Stomach (tissue), 19 donors: ENCODE measurements at places on chromosomes 4 and X. TPM values are rescaled to one million over a fixed set of nuclear protein-coding genes. Genes with fewer than 3 reads are reported as not detected.

The UBE2K gene
- 23.8 TPM for polyA plus RNA-seq

The TNIP2 gene
- polyA plus RNA-seq, result 36.1 TPM

The ZDHHC9 gene
- polyA plus RNA-seq, result 8.7 TPM

DNA sequence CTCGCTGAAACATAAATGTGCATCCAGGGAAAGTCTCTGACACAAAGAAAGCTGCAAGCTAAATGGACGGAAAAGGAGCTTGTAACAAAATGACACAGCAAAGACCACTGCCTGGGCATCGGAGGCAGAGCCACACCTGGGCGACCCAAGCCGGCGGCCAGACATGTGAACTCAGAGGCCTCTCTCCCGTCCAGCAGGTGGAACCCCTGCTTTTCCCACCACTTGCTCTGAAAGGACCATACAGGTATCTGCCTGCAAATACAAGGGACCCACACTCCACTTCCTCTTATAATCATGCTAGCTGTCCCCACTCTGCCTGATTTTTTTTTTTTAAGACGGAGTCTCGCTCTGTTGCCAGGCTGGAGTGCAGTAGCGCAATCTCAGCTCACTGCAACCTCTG is 12.0 kb downstream of the CPLX1 start:
- H3K4me1 ChIP-seq, result no peaks in the 10 kb centered on the region
- H3K27ac ChIP-seq, result no peak overlapping the region
- H3K36me3 ChIP-seq, result no peaks in the 10 kb centered on the region
- H3K4me3 ChIP-seq, result no peak overlapping the region

GRCh38 chr4:10832806-10833628 is 148.4 kb upstream of the CLNK start:
- no peaks in the 10 kb centered on the region for H3K27me3 ChIP-seq
- H3K4me1 ChIP-seq, result no peaks in the 10 kb centered on the region
- DNase-seq, result no peak
- no peak overlapping the region for H3K4me3 ChIP-seq

DNA sequence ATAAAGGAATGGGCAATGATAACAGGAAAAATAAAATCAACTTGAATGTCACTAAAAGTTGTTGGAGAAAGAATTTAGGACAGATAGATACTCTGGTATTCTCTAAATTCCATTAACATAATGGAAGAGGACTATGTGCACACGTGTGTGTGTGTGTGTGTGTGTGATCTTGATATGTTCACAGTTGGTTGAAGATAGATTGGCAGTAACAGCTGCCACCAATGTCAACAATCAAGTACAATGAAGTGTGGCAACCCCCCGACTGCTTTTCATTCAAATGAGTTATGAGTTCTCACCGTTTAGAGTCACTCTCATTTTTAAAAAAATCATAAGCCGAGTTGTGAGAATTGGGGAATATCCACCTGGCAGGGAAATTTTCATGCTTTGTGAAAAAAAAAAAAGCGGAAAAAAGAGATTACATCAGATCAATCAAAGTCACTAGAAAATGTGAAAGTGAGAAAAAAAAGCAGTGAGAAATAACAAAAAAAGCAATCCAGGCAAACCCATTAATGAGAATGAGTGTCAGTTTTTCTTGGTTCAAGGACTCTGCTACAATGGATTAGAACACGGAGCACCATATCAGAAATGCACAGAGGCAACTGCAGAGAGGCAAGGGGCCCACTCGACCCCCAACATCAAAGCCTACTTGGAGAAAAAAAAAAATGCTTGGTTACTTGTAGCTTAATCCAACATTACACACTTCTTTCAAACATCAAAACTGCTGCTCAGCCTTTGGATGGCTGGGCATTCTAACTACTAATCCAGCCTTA is 414.9 kb upstream of the PITX2 start:
- H3K27ac ChIP-seq, result no peak overlapping the region
- DNase-seq, result no peak
- H3K4me1 ChIP-seq, result no peaks in the 10 kb centered on the region
- H3K4me3 ChIP-seq, result no peak overlapping the region

- DNase-seq, result no peak
- no peak overlapping the region for H3K27ac ChIP-seq
- H3K4me3 ChIP-seq, result no peak overlapping the region
- no peaks in the 10 kb centered on the region for H3K27me3 ChIP-seq
- no peaks in the 10 kb centered on the region for H3K36me3 ChIP-seq
These were observed 640.0 kb upstream of the BOD1L1 start for GRCh38 chr4:14267373-14268060.

DNA sequence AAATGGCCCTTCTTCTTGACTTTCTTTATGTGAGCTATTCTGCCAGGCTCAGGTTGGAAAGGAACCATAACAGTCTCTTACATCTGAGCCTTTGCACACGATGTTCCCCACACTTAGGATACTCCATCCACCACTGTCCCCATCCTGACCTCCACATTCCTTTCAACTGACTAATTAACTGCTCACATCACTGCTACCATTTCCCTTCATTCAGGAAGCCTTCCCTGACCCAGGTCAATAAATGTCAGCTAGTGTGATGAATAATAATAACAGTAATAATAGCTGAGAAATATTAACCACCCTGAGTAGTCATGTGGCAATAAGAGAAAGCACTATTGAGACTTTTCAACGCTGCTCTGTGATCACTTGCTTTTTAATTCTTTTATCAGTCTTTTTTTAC is 291.7 kb downstream of the KCNIP4 start:
- H3K27me3 ChIP-seq, result no peaks in the 10 kb centered on the region
- no peak overlapping the region for H3K4me3 ChIP-seq
- H3K4me1 ChIP-seq, result peaks cover 6% of the 10 kb centered on the region

- H3K36me3 ChIP-seq, result no peaks in the 10 kb centered on the region
- H3K4me1 ChIP-seq, result no peaks in the 10 kb centered on the region
- no peak overlapping the region for H3K4me3 ChIP-seq
- no peak for DNase-seq
These were observed 5.3 kb upstream of the KIAA1210 start for GRCh38 chrX:119132961-119133360.

DNA sequence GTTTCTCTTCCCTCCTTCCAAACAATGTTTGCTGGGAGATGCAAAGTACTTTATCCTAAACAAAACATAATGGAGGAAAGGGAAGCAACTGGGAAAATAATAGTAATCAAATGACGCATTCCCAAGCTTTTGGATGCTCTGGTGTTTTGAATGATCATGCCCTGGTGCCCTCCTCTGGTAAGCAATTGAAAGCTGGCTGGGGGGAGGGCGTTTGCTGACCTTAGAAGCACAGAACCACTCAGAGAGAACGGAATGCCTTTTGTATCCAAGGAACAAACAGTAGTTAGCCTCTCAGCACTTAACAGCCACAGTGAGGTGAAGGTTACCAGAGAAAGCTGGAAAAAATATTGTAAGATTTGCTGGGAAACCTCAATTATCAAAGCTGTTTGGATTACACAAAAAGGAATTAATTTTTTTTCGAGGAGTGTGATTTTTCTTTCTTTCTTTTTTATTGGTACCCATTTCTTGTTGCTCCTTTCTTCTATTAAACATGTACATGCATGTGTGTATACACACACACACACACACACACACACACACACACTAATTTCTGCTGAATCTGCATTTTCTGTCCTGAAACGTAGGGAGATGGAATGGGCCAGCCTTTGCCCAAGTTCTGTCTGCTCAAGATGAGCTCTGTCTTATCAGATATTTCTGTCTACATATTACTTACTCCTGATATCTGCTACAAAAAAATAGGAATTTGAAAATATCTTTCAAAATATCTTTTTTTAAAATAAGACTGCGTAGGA is 155.8 kb upstream of the IGFBP7 start:
- no peaks in the 10 kb centered on the region for H3K27me3 ChIP-seq
- H3K27ac ChIP-seq, result no peak overlapping the region
- DNase-seq, result no peak
- no peaks in the 10 kb centered on the region for H3K36me3 ChIP-seq
- no peaks in the 10 kb centered on the region for H3K4me1 ChIP-seq
- no peak overlapping the region for H3K4me3 ChIP-seq

DNA sequence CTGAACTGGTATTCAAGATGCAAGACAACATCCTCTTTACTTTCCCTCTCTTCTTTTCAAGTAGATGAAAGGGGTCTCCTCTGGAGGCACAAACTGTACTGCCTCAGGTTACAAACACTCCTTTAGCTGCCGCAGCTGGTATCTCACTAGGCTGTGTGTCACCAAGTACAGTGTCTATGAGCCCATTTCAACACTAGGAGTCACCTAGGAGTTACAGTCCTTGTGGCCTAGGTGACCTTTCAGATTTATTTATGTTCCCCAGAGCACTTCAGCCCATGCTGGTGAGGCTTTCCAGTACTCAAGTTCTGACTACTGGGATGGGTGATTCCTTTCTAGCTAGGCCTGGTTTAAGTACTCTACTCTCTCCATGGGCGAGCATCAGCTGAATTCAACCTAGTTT is 32.4 kb upstream of the TMLHE start:
- no peaks in the 10 kb centered on the region for H3K27me3 ChIP-seq
- no peak overlapping the region for H3K4me3 ChIP-seq
- no peak overlapping the region for H3K27ac ChIP-seq
- no peaks in the 10 kb centered on the region for H3K4me1 ChIP-seq
- DNase-seq, result no peak

- H3K27me3 ChIP-seq, result no peaks in the 10 kb centered on the region
- no peak overlapping the region for H3K4me3 ChIP-seq
- H3K36me3 ChIP-seq, result no peaks in the 10 kb centered on the region
These were observed 308.5 kb downstream of the EVC2 start for GRCh38 chr4:5399790-5400421.

DNA sequence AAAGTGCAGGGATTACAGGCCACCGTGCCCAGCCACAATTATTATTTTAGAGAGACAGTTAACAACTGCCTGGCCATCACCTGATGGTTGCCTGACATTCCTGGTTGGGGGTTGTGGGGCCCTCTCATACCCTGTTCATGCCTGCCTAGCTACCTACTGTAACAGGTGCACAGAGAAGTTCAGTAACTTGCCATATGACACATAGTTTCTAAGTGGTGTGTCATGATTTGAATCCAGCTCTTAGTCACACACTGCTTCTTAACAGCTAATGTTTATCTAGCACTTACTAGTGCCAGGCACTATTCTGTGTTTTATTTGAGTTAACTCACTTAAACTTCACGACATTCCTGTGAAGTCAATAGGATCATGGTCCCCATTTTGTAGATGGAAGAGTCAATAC is 122.7 kb upstream of the JADE1 start:
- no peak for DNase-seq
- no peak overlapping the region for H3K27ac ChIP-seq
- no peaks in the 10 kb centered on the region for H3K4me1 ChIP-seq
- H3K27me3 ChIP-seq, result no peaks in the 10 kb centered on the region
- H3K4me3 ChIP-seq, result no peak overlapping the region

- peaks cover 57% of the 10 kb centered on the region for H3K4me1 ChIP-seq
- peak overlapping the region; percentile 92 for H3K4me3 ChIP-seq
These were observed 427 bp downstream of the LAMTOR3 start for GRCh38 chr4:99893839-99894160.
